ENCODE measurements at places on chromosomes 1 and 21.
A peak's percentile ranks its signal among the peaks of the same experiment; 100 is the strongest.

- no peak for DNase-seq
Observed at GRCh38 chr1:20587661-20588053, 1.2 kb upstream of the CDA start.

DNA sequence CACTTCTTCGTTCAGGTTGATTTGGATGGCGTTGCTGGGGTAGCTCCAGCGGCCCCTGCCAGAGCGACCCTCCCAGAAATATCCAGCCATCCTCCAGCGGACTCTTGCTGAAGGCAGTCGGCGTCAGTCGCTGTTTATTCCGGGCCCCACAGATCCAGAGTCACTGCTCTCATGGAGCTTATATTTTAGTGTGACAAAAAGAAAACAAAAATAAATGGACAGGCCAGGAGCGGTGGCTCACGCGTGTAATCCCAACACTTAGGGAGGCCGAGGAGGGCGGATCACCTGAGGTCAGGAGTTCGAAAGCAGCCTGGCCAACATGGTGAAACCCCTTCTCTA is 791 bp upstream of the CFAP298 start:
- no peak for DNase-seq

- DNase-seq = no peak
Observed at GRCh38 chr1:145917595-145917994, 922 bp downstream of the PEX11B start.

- no peak for DNase-seq
Observed at GRCh38 chr21:33964706-33965325, 49.2 kb upstream of the ATP5PO start.

DNA sequence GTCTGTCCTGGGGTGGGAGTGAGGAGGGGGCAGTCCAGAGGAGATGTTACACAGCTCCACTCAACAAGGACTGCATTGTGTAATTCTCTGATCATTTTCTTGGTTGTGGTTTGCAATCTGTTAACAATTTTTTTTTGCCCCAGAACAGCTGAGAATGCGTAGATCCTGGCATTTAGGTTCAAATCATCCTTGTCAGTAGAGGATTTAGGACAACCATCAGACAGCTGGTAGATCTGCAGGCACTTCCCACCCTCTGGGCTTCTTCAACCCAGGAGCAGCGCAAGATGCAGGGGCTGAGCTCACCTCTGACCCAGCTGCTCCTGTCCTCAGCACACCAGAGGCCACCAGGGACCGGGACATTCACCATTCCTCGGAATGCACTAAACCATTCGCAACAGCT is 13.5 kb downstream of the BCAR3 start:
- no peak for DNase-seq

GRCh38 chr1:244226435-244226834 is 175.4 kb downstream of the ZBTB18 start:
- no peak for DNase-seq

GRCh38 chr1:161195171-161195570 is 3.7 kb downstream of the ADAMTS4 start:
- DNase-seq = peak; percentile 21

DNA sequence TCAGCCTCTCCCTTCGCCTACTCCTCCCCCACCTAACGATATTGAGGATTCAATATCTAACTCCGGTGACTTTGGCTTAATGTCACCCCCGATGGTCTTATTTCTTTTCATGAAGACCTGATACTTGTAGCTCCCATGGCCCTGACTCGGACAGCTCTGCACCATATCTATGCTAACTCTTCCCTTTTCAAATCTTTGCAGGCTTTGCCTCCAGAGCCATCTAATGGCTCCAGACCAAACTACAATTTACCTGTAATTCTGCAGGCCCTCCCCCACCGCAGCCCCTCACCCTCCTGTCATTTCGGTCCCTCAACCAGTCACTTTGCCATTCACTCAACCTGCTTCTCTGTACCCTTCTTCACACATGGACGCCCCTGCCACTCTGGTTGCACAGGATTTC is 7.9 kb upstream of the GSTM5 start:
- no peak for DNase-seq

DNA sequence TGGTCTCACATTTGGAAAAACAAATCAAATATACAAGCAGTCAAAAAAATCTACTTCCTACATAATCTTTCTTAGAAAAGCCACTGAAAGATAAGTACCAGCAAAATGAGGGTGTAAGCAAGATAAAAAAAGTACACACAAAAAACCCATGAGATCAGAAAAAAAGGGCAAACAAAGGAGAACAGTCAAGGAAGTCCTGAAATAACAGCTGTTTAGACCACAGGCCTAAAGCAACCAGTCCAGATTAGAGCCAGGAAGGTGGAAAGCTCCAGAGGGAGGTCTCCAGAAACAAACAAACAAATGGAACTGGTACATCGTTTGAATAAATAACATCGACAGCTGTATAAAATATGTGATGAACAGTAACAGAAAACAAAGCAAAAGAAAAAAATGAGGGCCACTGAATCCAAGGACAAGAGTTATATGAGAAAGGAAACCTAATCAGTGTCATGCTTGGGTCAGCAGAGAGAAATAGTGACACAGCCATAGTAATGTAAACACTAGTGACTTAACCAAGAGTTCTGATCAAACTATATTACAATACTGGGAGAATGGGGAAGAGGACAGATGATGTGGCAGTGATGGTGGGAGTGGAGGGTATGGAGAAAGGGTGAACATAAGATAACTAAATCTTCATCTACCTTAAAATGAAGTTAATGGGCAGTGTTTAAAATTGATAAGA is 67.5 kb downstream of the NVL start:
- DNase-seq = no peak

- DNase-seq = no peak
Observed at GRCh38 chr1:8870616-8871538, 7.6 kb downstream of the ENO1 start.

DNA sequence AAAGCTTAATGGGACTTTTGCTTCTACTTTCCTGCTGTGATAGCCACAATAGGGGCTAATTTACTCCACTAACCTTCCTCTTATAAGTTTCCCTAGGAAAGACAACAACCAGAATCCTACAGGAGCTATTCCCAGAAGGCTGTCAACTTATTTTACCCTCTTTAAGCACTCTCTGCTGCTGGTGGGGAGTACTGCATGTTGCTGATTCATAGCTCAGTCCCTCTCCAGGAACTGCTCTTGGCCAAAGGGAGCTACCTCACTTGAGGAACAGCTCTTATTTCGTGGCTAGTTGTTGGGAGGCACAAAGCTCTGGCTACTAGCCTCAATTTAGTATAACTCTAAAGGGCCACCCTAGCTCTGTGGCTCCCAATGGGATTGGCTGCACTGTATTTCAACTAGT is 37.2 kb downstream of the ADSS2 start:
- no peak for DNase-seq

- DNase-seq = no peak
Observed at GRCh38 chr1:52145137-52145536, 3.2 kb downstream of the ZFYVE9 start.

GRCh38 chr1:95685081-95685480 is 451.1 kb downstream of the RWDD3 start:
- DNase-seq = no peak

DNA sequence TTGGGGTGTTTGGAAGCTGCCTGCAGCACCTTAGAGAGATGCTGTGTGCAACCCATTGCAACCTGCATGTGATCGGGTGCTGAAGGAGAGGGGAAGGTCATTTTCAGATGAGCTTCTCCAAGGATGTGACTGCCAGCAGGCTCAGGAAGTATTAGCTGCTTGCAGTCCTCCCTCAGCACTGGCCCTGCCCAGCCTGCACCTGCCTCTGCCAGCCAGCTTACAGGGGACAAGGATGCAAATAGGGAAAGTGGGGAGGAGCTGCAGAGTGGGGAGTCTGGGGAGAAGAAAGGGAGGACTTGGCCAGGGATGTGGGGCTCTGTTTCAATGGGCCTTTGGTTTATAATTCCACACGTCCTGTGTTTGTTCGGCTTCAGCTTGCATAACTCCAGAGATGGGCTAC is 254.5 kb downstream of the RRAGC start:
- no peak for DNase-seq

- DNase-seq = no peak
Observed at GRCh38 chr1:54872036-54872331, 15.0 kb downstream of the DHCR24 start.

GRCh38 chr1:201719812-201720521 is 109.0 kb upstream of the IPO9 start:
- DNase-seq = no peak

- no peak for DNase-seq
Observed at GRCh38 chr1:188641566-188642211, 1812.9 kb downstream of the PLA2G4A start.

DNA sequence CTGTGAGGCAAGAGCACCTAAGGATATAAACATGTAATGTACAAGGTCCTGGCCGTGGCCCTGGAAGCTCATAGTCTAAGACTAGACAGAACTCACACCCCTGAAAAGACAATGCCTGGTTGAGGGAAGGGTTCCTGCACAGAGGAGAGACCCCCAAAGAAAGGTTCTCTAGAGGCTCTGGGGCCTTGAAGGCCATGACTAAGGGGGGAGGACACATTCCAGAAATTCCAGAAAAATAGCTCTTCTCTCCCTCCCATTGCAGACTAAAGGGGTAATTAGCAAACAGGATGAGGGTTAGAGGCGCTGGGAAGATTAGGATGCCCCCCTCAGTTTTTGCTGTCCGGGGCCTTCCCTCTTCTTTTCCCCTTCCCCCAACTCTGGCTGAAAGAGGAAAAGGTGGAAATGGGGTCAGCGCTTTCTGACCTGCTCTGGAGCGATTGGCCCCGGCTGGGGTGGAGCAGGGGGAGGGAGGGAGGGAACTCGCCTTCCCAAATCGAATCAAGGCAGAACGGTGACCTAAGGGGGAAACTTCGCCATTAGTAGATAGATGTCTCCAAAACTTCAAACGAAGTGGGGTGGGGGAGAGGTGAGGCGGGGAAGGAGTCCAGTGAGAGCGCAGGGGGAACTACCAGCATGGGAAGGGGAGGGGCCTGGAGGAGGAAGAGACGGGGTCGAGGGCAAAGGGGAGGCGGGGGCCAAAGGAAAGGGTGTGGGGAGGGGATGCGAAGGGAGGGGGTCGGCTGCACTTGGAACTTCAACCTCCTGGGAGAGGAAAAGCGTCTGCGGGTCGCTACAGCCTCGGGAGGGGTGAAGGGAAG is 11.8 kb downstream of the PAX7 start:
- no peak for DNase-seq
